ENCODE measurements at places on chromosomes 7 and 10. TPM values are rescaled to one million over a fixed set of nuclear protein-coding genes. Genes with fewer than 3 reads are reported as not detected.

GRCh38 chr7:134515569-134516468 lies 11.5 kb upstream of the AKR1B10 start:
- H3K27ac ChIP-seq, result no peak overlapping the region
- no peak overlapping the region for H3K4me3 ChIP-seq
- DNase-seq, result no peak
- no peaks in the 10 kb centered on the region for H3K4me1 ChIP-seq

- H3K27me3 ChIP-seq, result no peaks in the 10 kb centered on the region
- H3K27ac ChIP-seq, result no peak overlapping the region
- H3K4me3 ChIP-seq, result no peak overlapping the region
- H3K36me3 ChIP-seq, result no peaks in the 10 kb centered on the region
- no peak for DNase-seq
- H3K4me1 ChIP-seq, result no peaks in the 10 kb centered on the region
Measured at GRCh38 chr10:77496941-77497420, 140.6 kb downstream of the KCNMA1 start.

DNA sequence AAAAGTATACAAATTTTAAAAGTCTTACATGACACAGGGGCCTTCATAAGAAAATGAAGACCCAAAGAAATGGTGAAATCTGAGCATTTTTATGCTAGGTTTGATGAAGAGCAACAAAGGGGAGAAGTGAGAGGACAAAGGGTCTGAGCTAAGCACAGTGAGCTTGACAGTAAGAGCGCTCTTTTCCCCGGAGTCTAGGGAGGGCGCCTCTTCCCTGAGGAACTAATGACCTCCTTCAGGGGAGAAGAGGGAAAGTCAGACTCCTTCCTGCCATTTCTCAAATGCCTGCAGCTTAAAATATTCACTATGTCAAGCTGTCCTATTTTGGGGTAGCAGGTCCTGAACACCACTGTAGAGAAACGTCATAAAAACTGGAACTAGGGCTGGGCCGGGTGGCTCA lies 18.1 kb upstream of the PAXIP1 start:
- H3K27me3 ChIP-seq, result no peaks in the 10 kb centered on the region
- H3K36me3 ChIP-seq, result no peaks in the 10 kb centered on the region
- H3K4me1 ChIP-seq, result no peaks in the 10 kb centered on the region
- H3K27ac ChIP-seq, result no peak overlapping the region
- DNase-seq, result peak; percentile 61

- no peaks in the 10 kb centered on the region for H3K36me3 ChIP-seq
- no peak for DNase-seq
- no peaks in the 10 kb centered on the region for H3K27me3 ChIP-seq
- H3K27ac ChIP-seq, result no peak overlapping the region
- H3K4me3 ChIP-seq, result no peak overlapping the region
- H3K4me1 ChIP-seq, result peaks cover 12% of the 10 kb centered on the region
Measured at GRCh38 chr10:118394301-118395200, 52.4 kb upstream of the FAM204A start.

GRCh38 chr7:156374335-156374734 lies 266.2 kb upstream of the RNF32 start:
- no peak overlapping the region for H3K27ac ChIP-seq
- H3K4me1 ChIP-seq, result no peaks in the 10 kb centered on the region
- no peak overlapping the region for H3K4me3 ChIP-seq

Gene AZGP1
- total RNA-seq, result 0.17 TPM

Data from GM23338 (cell line).